ENCODE measurements at places on chromosomes 1 and 21.

DNA sequence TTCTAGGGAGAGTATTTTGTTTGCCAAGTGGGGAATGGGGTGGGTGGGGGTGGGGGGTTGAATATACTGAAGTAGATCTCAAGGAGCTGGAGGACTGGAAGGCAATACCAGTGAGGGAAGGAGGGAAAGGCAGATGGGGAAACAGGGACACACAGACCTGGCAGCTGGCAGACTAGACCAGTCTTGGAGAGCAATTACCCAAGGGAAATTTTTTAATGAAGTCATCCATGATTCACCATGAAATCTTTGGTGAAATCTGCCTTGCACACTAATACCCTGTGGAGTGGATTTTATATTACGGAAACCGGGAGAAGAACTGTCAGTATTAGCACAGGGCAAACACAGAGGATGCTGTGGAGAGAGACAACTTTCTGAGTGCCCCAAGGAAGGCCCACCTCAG lies 29.7 kb upstream of the MARK1 start:
- DNase-seq: no peak

GRCh38 chr21:44072111-44072510 lies 35.1 kb upstream of the PWP2 start:
- no peak for DNase-seq

DNA sequence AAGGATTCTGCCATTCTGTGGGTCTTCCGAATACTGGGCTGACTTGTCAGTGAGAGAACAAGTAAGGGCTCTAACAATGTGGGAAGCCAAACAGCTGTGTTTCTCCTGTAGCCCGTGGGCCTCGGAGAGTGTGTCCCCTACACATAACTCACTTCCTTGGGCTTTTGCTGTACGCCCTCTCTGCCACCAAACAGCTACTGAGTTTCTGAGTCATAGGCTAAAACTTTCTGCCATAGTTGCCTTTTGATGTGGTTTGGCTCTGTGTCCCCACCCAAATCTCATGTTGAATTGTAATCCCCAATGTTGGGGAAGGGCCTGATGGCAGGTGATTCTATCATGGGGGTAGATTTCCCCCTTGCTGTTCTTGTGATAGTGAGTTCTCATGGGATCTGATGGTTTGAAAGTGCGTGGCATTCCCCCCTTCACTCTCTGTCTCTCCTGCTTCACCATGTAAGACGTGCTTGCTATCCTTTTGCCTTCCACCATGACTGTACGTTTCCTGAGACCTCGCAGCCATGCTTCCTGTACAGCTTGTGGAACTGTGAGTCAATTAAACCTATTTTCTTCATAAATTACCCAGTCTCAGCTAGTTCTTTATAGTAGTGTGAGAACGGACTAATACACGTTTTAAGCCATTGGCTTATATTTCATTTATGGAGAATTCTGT lies 194.8 kb upstream of the HMCN1 start:
- no peak for DNase-seq

- no peak for DNase-seq
Measured at GRCh38 chr1:243315455-243315854, 59.6 kb downstream of the SDCCAG8 start.

DNA sequence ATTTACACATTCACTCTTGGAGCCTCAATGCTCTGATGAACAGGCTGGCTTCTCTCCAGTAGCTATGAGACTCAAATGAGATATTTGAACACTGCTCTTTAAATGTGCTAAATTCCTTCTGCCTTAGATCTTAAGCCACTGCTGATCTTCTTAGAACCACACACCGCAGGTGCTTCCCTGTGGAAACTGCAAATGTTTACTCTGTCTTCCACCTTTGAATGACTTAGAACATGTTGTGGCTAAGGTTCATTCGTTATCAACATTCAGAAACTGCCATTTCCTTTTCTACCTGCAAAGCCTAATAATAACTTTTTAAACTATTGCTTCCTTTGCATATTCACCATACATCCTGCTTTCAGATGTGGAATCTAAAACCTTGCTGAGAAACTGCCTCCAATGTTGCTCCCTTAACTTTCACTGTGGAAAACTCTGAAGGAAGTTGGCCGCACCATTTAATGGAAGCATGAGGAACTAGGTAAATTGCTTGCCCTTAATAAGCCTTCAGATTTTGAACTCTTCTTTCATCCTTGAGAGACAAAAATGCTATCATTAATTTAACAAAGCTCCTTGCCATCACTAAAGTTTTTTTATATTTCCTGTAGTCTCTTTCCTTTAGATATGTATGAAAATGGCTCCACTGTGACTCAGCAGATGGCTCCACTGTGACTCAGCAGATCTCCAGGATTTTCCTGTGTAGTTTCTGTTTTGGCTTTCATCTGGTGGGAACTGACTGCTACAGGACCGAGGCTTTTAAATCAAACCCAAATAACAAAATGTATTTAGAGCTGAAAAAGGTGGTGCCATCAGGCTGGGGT lies 143.8 kb downstream of the TNFSF18 start:
- no peak for DNase-seq

- no peak for DNase-seq
Measured at GRCh38 chr1:230639714-230640209, 2.5 kb upstream of the COG2 start.

GRCh38 chr1:51219022-51219421 lies 17.1 kb upstream of the RNF11 start:
- no peak for DNase-seq

GRCh38 chr1:20320704-20321103 lies 30.0 kb downstream of the VWA5B1 start:
- DNase-seq: no peak

GRCh38 chr1:18266391-18266790 lies 158.8 kb downstream of the IGSF21 start:
- DNase-seq: no peak

GRCh38 chr1:75614399-75614756 lies 3.5 kb upstream of the SLC44A5 start:
- peak; percentile 74 for DNase-seq

- no peak for DNase-seq
Measured at GRCh38 chr1:217389895-217390294, 241.0 kb downstream of the GPATCH2 start.

GRCh38 chr1:36419569-36419968 lies 21.9 kb upstream of the LSM10 start:
- DNase-seq: no peak

DNA sequence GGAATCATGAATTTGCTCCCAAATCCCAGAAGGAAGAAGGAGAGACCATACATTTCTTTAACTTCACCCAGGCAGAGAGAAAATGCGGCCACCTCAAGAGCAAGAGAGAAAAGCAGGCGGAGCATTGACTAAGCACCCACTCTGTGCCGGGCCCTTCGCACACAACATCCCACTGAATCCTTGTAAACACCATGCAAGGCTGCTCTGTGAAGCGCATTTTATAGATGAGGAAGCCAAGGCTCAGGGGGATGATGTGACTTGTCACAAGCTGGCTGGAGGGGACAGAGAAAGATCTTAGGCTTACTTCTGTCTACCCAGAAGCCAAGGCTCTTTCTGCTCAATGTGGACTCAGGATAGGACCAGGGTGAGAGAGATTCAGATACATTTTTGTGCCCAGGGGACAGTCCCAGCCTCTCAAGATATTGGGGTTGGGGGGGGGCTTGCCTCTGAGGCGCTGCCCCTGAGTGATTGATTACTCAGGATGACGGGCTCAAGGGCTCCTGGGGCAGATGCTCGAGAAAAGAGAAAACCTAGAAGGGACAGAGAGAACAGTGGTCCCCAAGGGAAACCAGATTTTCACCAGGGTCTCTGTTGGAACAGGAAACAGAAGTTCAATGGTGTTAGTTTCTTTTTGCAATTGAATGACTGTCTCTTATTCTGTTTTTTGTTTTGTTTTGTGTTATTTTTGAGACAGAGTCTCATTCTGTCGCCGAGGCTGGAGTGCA lies 19.5 kb downstream of the PADI2 start:
- DNase-seq: no peak

GRCh38 chr1:19445417-19446342 lies 39.7 kb downstream of the CAPZB start:
- no peak for DNase-seq

DNA sequence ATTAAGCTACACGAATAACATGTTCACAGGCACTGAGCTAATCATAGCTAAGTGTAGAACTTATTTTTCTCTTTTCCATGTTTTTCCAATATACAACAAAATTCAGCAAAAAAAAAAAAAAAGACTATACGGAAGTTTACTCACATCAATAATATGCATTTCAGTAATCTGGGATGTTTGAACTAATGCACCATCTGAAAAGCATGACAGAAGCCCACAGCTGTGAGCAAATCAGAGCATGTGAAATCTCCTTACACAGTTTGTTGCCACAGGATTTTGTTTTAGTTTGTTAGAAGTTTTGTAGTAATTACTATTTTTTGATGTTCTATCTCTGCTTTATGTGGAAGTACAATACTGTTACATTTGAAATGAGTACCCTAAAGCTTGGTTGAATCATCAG lies 1051.7 kb downstream of the TTLL7 start:
- no peak for DNase-seq

DNA sequence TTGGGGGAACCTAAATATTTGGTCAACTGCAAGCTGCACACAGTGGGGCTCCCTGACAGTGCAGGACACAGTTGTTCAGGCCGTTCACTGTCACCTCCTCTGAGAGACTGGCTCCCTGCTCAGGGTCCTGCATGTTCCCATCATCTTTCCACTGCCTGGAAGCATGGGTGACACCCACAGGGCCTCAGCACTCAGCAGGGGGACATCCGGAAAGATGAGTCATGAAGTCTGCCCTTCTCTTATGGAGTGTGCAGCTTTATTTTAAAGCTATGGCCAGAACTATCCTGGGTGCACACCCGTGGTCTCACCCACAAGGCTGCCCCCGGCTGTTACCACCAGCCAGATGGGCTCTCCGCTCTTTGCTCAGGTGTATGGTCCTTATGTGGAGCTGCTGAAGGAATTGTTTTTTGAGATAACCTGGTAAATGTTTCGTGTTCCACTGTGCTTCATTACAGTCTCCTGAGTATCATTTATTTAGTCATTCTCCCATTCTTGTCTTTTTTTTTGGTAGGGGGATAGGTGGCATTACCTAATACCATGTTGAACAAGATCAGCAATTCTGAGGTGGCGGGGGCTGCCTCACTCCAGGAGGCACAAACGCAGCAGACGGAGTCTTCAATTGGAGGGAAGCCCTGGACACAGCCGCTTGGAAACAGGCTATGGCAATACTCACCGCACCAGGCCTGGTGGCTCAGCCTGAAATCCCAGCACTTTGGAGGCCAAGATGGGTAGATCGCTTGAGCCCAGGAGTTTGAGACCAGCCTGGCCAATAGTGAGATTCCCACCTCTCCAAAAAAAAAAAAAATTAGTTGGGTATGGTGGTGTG lies 14.3 kb downstream of the TRIM11 start:
- no peak for DNase-seq

DNA sequence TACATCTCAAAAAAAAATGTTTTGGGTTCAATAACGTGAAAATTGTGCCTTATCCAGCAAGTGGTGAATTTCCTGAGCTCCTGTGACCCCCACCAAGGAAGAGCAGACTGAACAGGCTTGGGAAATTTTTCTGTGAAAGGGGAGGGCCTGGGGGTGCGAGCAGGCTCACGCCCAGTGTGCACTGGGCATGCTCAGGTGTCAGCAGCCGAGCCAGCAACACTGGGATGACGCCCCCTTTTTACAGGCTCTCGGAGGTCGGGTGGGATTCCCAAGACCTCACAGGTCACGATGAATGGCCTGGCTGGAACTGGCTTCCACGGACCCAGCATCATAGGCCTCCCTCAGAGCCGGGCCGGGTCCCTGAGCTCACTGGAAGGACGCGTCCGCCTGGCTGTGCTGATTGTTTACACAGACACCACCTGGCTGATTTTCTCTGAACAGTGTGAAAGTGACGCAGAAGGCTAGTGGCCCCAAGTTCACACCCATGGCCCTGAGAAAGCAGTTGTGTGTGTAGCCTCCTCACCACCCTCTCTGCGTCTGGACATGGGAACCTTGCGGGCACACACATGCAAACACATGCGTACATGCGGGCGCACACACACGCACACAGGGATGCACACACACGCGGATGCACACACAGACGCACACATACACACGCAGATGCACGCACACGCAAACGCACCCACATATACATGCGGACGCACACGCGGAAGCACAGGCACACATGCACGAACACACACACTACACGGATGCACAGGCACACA lies 9.2 kb downstream of the CSTB start:
- DNase-seq: no peak

DNA sequence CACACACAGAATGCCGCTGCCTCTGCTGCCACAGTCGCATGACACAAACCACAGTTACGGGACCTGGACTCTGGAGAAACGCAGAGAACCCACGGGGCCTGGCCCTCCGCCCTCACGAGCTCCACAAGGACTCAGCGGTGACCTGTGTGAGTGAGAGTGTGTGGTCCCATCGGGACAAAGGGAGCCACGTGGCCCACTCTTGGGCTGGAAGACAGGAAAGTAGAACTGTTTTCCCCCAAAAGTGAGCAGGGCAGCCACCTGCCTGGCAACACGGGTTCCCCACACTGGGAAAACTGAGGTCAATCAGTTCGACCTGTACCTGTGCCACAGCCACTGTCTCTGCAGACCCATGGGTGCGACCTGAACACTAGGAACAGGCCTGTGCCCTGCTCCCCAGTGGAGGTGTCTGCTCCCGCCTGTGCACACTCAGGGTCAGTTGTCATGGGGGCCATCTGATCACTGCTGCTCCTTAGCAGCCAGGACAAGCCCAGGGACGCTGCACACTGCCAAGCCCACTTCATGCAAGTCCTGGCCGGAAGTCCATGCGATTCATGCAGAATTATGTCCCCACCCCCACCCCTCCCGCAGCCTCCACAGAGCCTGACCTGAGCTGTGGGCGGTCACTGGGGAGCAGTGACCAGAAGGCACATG lies 54.4 kb upstream of the ADARB1 start:
- DNase-seq: no peak

GRCh38 chr1:54375712-54376429 lies 30.3 kb downstream of the SSBP3 start:
- DNase-seq: no peak

DNA sequence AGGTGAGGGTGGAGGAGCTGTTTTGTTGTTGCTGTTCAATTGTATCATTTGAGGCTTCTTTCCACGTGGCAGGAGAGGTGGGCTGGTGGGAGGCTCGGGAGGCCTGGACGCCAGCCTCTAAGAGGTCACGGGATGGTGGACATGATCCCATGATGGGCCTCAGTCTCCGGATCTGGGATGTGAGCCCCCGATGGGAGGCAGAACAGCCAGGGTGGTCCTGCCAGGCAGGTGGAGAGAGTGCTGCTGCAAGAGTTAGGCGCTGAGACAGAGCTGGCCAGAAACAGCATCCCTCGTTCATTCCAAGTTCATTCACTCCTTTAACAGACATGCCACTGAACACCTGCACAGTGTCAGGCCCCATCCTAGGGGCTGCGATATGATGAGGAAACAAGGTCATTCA lies 41.1 kb upstream of the POU3F1 start:
- DNase-seq: no peak

DNA sequence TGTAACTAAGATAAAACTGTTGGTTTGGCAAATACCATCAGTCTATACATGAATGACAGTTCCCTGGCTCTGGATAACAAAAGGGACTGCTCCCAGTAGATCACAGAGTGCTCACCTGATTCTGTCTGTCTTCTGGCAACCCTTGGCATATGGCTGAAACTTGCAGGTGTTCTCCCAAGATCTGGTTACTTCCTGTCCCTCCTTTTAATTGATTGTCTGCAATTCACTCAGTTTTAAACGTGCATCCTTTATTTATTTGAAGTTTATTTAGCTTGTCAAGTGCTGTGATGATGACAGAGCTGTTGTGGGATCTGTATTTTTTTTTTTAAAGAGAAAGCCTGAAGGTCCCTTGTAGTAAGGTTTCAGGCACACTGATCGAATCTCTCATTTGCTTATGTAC lies 3.4 kb downstream of the KCNA3 start:
- DNase-seq: peak; percentile 33
